ENCODE measurements at places on chromosomes 5 and 9.

GRCh38 chr9:18698992-18699391, 225.0 kb downstream of the ADAMTSL1 start:
- no peak for DNase-seq

- no peak for DNase-seq
Measured at GRCh38 chr5:57209316-57210040, 35.6 kb downstream of the GPBP1 start.

DNA sequence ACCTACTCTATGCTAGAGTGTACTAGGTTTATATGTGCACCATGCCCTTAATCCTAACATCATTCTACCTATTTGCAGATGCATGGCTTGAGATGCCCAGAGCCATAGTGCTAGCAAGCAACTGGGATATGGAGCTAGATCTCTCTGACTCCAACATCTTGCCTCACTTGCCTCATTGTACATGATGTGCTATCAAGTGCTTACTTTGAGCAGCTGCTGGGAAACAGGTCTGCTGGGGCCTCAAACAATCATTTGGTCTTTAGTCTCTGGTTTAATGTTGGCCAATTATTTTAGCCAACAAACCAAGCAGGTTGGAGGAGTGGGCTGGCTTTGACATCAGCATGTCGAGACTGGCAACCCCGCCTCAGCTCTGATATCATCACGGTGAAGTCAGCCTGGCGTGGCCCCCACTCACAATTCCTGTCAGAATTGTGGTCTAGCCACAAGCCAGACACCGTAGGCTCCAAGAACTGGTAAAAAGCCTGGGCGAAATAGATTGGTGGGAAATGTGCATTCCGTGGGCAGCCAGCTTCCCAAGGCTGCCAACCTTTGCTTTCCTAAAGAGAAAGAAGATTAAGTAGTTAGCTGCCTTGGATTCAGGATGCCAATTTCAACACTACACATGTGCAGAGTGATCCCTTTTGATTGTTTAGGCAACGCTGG, 21.1 kb upstream of the GAS1 start:
- no peak for DNase-seq

DNA sequence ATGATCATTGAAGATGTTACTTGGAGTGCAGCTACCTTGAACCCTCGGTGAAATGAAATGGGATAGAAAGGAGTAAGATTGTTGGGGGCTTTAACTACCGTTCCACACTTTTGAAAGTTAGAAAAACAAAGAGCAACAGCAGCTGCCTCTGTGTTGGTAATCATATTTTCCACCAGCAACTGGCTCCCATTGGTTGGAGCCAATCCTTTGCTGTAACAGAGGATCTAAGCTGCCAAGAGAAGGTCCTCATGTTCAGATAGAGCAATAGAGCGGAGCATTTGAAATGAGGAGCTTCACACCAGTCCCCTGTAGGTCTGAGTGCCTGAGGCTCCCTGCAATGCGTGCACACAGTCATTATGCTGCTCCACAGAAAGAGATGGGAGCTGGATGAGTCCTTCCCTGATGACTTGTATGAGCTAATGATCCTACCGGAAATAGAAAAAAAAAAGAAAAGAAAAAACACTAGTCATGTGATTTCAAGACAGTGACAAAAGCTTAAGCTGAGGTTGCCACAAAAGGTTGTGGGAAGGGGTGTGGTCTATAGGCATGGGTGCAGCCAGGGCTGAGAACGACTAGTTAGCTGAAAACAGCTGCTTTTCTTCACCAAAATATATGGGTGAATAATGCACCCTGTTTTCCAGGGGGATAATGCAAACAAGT, 300.7 kb downstream of the MLLT3 start:
- no peak for DNase-seq

GRCh38 chr5:54206580-54207229, 103.7 kb downstream of the ARL15 start:
- DNase-seq: no peak

GRCh38 chr9:86350006-86350760, 4.0 kb downstream of the TUT7 start:
- no peak for DNase-seq

DNA sequence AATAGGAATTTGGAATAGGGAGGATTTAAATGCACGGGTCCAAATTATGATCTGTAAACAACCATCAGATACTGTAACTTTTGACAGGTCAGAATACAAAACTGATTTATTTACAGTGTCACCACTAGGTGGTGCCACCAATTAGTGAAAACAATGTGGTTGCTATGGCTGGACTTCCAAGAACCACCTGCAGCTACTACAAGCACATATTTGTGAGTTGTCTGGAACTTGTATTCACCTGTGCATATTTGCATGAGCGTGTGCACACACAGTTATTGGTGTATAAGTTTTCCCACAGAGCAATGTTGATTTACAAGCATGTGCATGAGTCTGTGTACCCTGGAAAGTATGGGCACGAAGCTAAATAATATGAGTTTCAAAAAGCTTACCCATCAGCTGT, 3.0 kb upstream of the HRCT1 start:
- no peak for DNase-seq

DNA sequence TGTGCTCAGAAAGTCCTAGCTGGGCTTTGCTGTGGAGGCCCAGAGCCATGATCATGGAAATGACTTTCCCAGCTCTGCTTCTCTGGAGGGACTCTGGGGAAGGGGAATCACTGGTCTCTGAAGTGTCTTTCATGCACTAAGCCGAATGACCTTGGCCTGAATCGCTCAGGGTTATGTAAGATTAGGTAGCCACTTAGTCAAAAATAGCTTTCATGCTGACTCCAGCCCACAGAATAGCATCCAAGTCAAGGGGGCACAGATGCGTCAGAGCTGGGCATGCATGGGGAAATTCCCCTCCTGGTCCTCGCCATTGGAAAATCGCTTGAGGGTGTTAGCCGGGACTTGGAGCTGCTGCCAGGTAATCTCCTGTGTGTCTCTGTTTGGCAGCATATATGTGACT, 36.1 kb upstream of the PPARGC1B start:
- DNase-seq: no peak

GRCh38 chr9:77829420-77829819, 181.3 kb upstream of the GNA14 start:
- no peak for DNase-seq

DNA sequence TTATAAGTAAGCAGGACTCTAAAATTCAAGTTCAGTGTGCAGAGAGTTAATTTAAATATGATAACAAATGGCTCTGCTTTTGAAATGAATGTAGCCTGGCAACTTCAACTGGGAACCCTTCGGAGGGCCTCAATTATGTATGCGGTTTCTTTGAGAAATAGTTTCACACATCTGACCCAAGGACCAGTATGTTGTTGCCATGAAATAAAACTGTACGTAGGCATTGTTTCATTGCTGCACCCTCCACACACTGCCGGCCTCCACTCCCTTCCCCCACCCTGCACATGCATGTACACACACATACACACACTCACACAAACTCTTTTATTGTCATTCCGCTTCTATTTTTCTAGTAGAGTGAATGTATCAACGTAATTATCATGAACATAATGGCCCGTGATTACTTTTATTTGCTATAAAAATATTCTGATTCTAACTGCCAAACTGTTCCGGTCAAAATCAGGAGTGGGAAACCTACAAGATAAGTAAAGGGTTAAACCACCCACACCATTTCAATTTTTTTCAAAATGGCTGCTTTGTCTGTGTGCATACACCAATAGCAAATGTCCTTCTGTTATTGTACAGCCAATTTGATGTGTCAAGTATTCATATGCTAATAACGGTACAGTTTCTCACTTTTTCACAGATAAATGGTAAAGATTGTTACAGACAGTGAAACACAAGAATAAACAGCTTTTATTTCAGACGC, 215.5 kb upstream of the TMEM161B start:
- DNase-seq: no peak

GRCh38 chr5:135228222-135228621, 170.8 kb downstream of the MACROH2A1 start:
- no peak for DNase-seq

DNA sequence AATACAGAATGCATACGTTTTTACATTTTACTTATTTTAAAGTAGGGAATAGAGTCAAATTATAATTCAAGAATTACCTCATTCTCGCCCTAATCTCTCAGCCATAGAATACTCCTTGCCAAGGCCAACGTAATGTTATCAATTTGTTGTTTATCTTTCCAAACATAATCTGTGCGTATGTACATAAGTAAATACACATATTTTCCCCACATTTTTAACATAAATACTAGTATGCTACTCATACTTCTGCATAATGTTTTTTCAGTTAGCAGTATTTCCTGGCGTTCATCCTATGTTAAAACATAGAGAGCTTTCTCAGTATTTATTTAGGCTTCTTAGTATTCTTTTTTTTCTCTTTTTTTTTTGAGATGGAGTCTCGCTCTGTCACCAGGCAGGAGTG, 28.8 kb downstream of the RBM27 start:
- DNase-seq: no peak

- no peak for DNase-seq
Measured at GRCh38 chr5:8383616-8384015, 514.7 kb downstream of the MTRR start.

GRCh38 chr9:33721674-33722358, 73.5 kb upstream of the PRSS3 start:
- peak; percentile 92 for DNase-seq

DNA sequence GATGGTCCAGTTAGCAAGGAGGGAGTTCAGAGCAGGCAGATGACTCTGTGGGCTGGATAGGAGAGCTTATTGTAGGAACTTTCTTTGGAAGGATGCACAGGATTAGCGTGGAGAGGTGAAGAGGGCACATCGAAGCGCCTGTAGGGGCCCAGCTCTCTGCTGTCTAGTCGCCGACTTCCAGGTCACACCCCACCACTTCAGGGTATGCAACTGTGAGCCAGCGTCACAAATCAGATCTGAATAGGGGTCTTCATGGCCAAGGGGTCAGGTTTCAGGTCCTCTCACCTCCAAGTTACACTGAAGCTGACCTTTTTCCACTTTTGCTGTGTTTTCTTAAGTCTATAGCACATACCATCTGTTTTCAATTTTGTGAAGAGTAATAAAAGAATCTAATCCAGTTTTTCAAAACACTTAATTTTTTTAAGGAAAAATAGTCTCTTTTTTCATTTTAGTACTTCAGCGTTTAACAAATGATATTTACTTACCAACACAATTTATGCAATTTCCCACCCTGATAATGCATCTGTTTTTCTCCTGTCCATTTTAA, 364.2 kb upstream of the CLINT1 start:
- no peak for DNase-seq

DNA sequence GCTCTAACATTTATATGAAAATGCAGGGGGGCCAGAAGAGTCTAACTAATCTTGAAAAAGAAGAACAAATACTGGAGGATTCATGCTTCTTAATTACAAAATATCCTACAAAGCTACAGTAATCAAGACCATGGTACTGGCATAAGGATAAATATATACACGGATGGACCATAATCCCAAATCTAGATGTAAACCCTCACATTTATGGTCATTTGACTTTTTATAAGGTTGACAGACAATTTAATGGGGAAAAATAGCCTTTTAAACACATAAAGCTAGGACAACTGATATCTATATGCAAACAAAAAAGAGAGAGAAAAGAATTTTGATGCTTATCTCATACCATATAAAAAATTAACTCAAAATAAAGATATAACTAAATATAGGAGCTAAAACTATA, 55.9 kb downstream of the YIPF5 start:
- DNase-seq: no peak

DNA sequence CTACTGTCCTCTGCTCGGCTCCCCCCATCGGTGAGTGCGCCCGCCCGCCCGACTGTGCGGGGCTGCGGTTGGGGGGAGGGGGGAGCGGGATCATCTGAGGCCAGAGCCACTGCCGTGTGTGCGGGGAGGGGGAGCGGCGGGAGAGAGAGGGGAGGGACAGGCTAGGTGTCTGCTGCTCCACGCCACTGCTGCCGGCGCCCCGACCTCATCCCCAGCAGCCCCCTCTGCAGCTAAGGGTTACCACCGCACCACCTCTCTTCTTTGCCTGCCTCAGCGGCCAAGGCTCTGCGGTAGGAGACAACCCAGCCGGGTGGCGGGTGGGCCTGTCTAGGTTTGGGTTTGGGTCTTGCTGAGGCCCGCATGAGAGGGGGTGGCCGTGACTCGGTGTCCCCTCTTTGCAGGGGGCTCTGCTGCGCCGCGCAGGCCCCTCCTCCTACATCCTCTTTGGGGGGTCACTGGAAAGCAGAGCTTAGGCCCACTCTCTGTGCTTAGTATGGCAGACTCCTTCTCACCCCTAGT, 670 bp upstream of the PURA start:
- no peak for DNase-seq

GRCh38 chr5:179606071-179606909, 17.2 kb downstream of the HNRNPH1 start:
- DNase-seq: no peak

DNA sequence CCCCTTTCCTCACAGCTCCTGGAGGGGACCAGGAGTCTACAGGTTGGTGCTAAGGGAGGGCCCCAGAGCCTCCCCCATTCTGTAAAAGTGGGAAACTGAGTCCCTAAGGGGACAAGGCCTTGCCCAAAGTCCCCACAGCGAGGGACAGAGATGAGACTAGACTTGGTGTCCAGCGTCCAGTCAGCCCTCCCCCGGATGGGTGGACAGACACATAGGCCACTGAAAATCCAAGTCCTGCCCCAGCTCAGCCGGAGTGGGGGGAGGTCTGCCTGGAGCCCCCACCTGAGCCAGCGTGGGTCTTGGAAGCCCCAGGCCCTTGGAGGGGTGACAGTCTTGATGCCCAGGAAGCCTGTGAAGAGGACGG, 5.2 kb downstream of the BARHL1 start:
- no peak for DNase-seq

DNA sequence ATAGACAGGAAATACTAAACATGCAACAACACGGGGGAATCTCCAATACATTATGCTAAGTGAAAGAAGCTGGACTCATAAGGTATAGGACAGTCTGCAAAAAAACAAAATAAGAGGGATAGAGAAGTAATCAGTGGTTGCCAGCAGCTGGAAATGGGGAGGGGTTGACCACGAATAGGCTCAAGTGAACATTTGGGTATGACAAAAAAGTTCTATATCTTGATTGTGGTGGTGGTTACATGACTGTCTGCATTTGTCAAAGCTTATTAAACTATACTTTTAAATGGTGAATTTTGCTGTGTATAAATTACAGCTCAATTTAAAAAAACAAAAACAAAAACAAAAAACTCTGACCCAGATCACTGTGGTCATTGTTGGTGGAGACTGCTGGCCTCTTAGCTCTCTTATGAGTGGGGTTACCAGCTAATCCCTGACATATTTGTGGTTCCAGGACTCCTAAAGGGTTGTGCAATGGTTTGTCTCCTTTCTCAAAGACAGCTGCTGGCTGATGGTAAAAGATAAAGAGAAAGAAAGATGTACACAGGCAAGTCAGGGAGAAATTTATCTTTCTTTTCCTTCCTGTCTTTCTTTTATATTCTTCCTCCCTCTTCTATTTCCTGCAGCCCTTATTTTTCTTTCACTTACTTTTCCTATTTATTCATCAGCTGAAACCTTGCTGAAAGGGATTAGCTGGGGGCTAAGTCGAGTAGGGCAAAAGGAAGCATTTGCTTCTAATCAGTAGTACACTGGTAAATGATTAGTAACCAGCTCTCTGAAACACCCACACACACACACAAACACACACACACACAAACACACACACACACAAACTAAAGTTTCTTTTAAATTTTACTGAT, 42.6 kb upstream of the APC start:
- DNase-seq: no peak

Measured in stomach (tissue), 19 donors.